ENCODE measurements at places on chromosomes 12 and 14. TPM values are rescaled to one million over a fixed set of nuclear protein-coding genes. Genes with fewer than 3 reads are reported as not detected.

Gene KRAS
- 40.3 TPM for total RNA-seq

Gene COX8C
- total RNA-seq = not detected

Gene MFAP5
- not detected for total RNA-seq

Gene MNAT1
- 45.2 TPM for total RNA-seq

Gene CAMKK2
- 29.1 TPM for total RNA-seq

Gene FAIM2
- total RNA-seq = 0.83 TPM

Gene ASPG
- not detected for total RNA-seq

Gene LBHD2
- not detected for total RNA-seq

Gene IFNG-AS1
- total RNA-seq = 3.6 TPM

Gene INHBC
- not detected for total RNA-seq

Gene TPPP2
- not detected for total RNA-seq

Gene DEPDC4
- total RNA-seq = 1.9 TPM

Gene PAWR
- 3.4 TPM for total RNA-seq

Gene TAS2R13
- 2.8 TPM for total RNA-seq

Gene GALC
- total RNA-seq = 15.2 TPM

Gene BRMS1L
- 4.5 TPM for total RNA-seq

Gene GLT1D1
- 0.22 TPM for total RNA-seq

Gene TRIM9
- total RNA-seq = 0.22 TPM

Gene CCDC175
- not detected for total RNA-seq

Gene DERA
- total RNA-seq = 15.9 TPM

Gene KLRG1
- total RNA-seq = 3.1 TPM

Gene SERPINA6
- not detected for total RNA-seq

Gene CD9
- total RNA-seq = 29.7 TPM

Gene CBLN3
- total RNA-seq = 17.7 TPM

Gene MYRFL
- 0.10 TPM for total RNA-seq

Gene ANO4
- total RNA-seq = not detected

Gene SIX6
- total RNA-seq = not detected

Gene TMEM233
- total RNA-seq = not detected

Gene FAM186B
- 0.29 TPM for total RNA-seq

Gene ACRBP
- total RNA-seq = 1.5 TPM

Gene SYNDIG1L
- not detected for total RNA-seq

Gene GLIPR1L1
- not detected for total RNA-seq

Gene PTPRQ
- total RNA-seq = not detected

Gene KRT2
- total RNA-seq = 0.20 TPM

Gene MED13L
- total RNA-seq = 85.1 TPM

All from T-helper 1 cell treated with Interleukin-12 subunit alpha and Interleukin-12 subunit beta and Interleukin-4 antibody, amounts not matched to agents 30 ng/mL and 1 ng/mL, for 36 hours (primary cell).